ENCODE measurements at places on chromosomes 5 and 9. TPM values are rescaled to one million over a fixed set of nuclear protein-coding genes. Genes with fewer than 3 reads are reported as not detected.

DNA sequence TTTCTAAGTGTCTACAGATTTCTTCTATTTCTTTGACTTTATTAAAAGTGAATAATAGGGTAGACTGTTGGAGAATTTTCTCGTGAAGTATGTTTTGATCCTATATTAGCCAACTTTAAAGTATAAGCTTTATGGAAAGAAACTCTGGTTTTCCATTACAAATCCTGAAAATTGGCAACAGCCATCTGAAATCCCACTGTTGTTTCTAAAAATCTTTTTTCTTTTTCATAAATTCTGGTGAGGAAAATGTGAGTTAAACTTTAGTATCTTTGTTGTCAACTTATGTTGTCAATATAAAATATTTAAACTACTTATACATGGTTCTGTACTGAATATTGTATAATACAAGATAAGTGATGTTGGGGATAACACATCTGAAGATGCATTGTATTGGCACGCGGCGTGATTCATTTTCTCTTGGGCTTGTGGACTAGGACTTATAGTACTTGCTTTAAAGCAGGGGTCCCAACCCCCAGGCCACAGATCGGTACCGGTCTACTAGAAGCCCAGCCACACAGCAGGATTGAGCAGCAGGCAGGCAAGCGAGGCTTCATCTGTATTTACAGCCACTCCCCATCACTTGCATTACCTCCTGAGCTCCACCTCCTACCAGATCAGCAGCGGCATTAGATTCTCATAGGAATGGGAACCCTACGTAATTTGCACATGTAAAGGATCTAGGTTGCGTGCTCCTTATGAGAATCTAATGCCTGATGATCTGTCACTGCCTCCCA is 12.7 kb downstream of the MAMDC2 start:
- H3K36me3 ChIP-seq, result no peaks in the 10 kb centered on the region
- H3K27ac ChIP-seq, result no peak overlapping the region
- H3K4me3 ChIP-seq, result no peak overlapping the region
- H3K4me1 ChIP-seq, result peaks cover 26% of the 10 kb centered on the region
- DNase-seq, result no peak

GRCh38 chr5:60248901-60249300 is 355.4 kb upstream of the PDE4D start:
- no peaks in the 10 kb centered on the region for H3K36me3 ChIP-seq
- no peak overlapping the region for H3K4me3 ChIP-seq
- peak; percentile 45 for DNase-seq
- no peaks in the 10 kb centered on the region for H3K27me3 ChIP-seq

GRCh38 chr9:105385381-105385985 is 62.4 kb upstream of the FSD1L start:
- peak; percentile 10 for DNase-seq
- H3K36me3 ChIP-seq, result no peaks in the 10 kb centered on the region
- H3K27me3 ChIP-seq, result no peaks in the 10 kb centered on the region
- no peak overlapping the region for H3K4me3 ChIP-seq

- no peak overlapping the region for H3K4me3 ChIP-seq
- H3K27ac ChIP-seq, result no peak overlapping the region
- H3K27me3 ChIP-seq, result no peaks in the 10 kb centered on the region
- no peaks in the 10 kb centered on the region for H3K36me3 ChIP-seq
- H3K4me1 ChIP-seq, result no peaks in the 10 kb centered on the region
Observed at GRCh38 chr9:88664773-88665172, 129.8 kb downstream of the NXNL2 start.

- no peaks in the 10 kb centered on the region for H3K4me1 ChIP-seq
- no peak overlapping the region for H3K27ac ChIP-seq
- no peak overlapping the region for H3K4me3 ChIP-seq
- H3K36me3 ChIP-seq, result no peaks in the 10 kb centered on the region
- peak; percentile 51 for DNase-seq
Observed at GRCh38 chr5:112551419-112552032, 132.4 kb upstream of the EPB41L4A start.

- no peaks in the 10 kb centered on the region for H3K36me3 ChIP-seq
- no peak for DNase-seq
- no peaks in the 10 kb centered on the region for H3K4me1 ChIP-seq
Observed at GRCh38 chr5:55151923-55152842, 7.8 kb upstream of the GPX8 start.

- H3K27me3 ChIP-seq, result no peaks in the 10 kb centered on the region
Observed at GRCh38 chr9:78212868-78213267, 23.0 kb upstream of the CEP78 start.

DNA sequence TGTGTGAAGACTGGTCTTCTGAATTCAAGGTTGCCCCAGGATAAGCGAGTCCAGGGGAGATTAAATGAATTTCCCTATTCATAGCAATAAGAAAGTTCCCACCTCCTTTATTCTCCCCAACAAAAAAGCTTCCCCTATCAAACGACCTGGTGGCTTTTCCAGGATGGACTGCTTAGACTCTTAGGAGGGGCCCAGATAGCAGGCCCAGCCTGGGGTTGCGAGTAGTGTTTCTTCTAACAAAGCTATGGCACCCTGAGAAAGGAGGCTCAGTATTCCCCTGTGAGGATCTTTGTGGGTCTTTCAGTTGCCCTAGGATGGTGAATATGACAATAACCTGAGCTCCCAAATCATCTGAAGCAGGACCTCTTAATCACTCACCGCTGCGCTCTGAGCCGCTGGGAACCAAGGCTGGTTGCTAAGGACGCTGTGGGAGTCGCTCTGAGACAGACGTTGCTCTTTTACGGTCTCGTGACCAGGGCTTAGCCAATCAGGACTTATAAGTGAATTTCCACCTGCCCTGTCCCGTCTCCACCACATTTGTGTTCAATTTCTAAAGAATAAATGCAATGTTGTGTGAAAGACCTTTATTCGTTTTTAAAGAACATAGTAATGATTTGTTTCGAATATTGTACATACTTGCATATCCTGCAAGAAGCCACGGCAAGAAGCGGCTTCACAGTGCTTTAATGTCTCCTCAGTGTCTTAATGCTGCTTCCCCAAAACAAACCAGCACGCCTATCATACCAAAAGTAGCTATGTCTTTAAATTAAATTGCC is at the start of gene TMEM232:
TMEM232 (minus strand) TSS at position 423 of the 776 bp plus-strand sequence. CDS start 59,319 bp downstream, outside the sequence.
- no peak within 1 kb of the TSS for H3K27ac ChIP-seq
- H3K36me3 ChIP-seq, result no peaks in the 10 kb centered on the region
- no peaks in the 10 kb centered on the region for H3K27me3 ChIP-seq
- H3K4me3 ChIP-seq, result peak within 1 kb of the TSS; percentile 1
- DNase-seq, result peak; percentile 86

The PCDH1 gene
- total RNA-seq, result 31.3 TPM

The CDH6 gene
- total RNA-seq, result 0.78 TPM

The HTR1A gene
- total RNA-seq, result not detected

The SPINK5 gene
- 0.52 TPM for total RNA-seq

The BARHL1 gene
- total RNA-seq, result not detected

The LEAP2 gene
- total RNA-seq, result 3.4 TPM

The ZFP2 gene
- 1.8 TPM for total RNA-seq

The PCDHA13 gene
- total RNA-seq, result 2.3 TPM

The BAAT gene
- 1.0 TPM for total RNA-seq

The FBP2 gene
- 0.66 TPM for total RNA-seq

The SAXO1 gene
- not detected for total RNA-seq
